ENCODE measurements at places on chromosomes 16 and 17. TPM values are rescaled to one million over a fixed set of nuclear protein-coding genes. Genes with fewer than 3 reads are reported as not detected.

IGFBP4 gene
- polyA plus RNA-seq = 263 TPM

CWC25 gene
- 29.6 TPM for polyA plus RNA-seq

MVD gene
- polyA plus RNA-seq = 21.2 TPM

OTOP3 gene
- not detected for polyA plus RNA-seq

ABAT gene
- polyA plus RNA-seq = 35.0 TPM

TBC1D3L gene
- 28.8 TPM for polyA plus RNA-seq

QPRT gene
- 51.6 TPM for polyA plus RNA-seq

Data from right lung (tissue), 10 donors.